ENCODE measurements at places on chromosomes 2 and 18.
A peak's percentile ranks its signal among the peaks of the same experiment; 100 is the strongest.

DNA sequence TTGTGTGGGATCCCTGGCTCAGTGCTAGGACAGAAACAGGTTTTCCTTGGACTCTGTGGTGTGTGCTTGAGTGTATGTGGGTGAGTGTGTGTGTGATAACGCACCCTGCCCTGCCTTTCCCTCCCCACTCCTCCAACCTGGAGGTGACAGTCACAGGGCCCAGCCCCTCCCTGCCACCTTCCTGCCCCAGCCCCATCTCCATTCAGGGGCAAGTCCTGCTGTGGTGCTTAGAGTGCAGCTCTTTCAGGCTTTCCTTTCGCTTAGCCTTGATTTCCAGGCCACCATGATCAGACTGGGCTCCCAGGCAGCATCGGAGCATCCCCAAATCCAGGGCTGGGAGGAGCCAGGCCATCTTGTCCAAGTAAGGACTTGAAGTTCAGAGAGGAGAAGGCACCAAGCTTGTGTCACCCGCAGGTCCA is 185.2 kb downstream of the ZFP36L2 start:
- no peak for DNase-seq

GRCh38 chr18:3075491-3075890 is 62.5 kb upstream of the LPIN2 start:
- no peak for DNase-seq

- no peak for DNase-seq
Observed at GRCh38 chr2:171492664-171493063, 29.6 kb upstream of the CYBRD1 start.

DNA sequence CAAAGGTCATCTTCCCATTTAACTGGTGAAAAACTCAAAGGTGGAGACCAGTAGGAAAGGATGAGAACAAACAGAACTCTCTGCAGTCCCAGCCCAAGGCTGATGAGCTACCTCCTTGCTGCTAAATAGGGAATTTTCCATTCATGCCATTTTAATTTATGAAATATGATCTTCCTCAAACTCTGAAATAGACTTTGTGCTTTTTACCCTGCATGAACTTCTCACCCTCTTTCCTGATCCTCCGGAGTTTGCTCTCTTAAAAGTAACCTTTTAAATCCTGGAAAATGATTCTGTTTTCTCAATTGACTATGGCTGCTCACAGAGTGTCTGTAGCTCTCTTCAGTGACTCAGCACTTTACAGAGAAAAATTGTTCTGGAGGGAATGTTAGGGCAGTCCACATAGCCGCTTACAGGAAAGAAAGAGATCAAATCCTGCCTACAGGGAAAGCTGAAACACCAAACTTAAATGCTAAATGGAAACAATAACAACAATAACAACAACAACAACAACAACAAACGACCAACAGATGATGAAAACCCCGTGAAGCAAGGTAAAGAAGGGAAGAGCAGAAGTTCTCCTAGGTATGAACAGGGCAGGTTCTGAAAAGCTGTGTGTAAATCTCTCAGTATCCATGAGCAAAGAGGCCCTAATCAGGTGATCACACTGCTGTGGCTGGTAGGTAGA is 79.8 kb upstream of the SESTD1 start:
- no peak for DNase-seq

DNA sequence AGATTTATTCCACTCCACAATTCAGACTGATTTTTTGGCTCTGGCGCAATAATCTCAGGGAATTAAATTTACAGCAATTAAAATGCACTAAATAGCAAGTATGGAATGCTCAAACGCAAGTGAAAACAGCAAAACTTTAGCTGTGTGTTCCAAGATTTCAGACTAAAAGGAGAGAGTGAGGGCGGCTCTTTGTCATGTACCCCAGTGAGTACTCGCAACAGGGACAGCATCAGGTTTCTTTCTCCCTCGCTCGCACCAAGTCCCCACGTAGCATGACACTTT is 1.1 kb downstream of the ROCK2 start:
- no peak for DNase-seq

GRCh38 chr2:37405781-37406180 is 61.4 kb downstream of the QPCT start:
- no peak for DNase-seq

DNA sequence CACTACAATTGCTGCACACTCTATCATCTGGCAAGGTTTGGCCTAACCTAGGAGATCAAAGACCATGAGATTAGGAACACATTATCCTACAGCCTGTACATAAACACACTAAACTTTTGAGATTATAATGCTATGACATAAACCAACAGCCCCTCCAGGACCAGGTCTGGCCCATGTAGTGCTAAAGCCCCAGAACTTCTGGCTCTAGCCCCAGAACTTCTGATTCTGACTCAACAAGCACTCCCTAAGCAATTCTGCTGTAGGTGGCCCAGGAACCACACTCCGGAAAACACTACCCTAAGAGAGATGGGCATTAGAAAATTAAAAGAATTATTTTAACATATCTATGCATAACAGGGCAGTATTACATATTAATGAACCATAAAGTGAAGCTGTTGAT is 369.5 kb upstream of the LYPD1 start:
- DNase-seq = no peak

- no peak for DNase-seq
Observed at GRCh38 chr2:172276961-172277360, 150.4 kb upstream of the ITGA6 start.

DNA sequence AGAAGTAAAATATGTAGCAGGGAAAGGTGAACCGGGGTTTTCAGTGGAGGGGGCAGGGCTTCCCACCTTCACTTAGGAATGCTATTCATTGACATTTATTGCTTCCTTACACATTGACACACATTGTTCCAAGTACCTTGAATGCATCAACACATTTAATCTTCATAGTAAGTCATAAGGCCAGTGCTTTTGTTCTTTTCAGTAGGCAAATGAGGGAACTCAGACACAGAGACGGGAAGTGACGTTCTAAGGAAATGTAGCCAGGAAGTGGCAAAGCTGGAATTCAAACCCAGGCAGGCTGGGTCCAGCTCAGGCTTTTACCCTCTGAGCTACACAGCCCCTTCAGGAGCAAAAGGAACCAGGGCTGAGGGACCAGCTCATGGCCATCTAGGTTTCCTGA is 20.7 kb downstream of the BMP10 start:
- DNase-seq = no peak

DNA sequence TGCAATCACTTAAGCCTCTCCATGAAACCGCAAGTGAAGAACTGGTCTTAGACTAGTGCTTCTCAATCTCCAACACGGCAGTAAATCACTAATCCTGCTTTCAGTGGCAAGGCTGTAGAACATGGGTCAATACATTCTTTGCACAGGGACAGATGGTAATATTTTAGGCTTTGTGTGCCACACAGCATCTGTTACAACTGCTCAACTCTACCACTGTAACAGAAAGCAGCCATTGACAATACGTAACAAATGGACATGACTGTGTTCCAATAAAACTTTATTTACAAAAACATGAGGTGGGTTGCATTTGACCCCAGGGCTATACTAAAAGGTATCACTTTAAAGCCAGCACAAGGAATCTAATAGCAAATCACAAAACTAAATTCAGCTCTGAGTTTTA is 51.1 kb downstream of the RNF152 start:
- no peak for DNase-seq

DNA sequence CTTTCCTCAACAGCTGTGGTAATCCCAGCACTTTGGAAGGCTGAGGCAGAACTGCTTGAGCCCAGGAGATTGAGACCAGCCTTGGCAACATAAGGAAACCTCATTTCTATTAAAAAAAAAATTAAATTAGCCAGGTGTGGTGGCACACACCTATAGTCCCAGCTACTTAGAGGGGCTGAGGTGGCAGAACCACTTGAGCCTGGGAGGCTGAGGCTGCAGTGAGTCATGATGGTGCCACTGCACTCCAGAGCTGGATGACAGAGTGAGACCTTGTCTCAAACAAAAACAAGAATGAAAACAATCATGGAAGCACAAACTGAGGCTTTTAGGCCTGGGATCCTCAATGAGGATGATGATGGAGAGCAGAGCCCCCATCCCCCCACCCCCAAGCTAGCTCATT is 19.8 kb downstream of the GAREM1 start:
- DNase-seq = no peak

- DNase-seq = no peak
Observed at GRCh38 chr2:213763354-213763753, 479.1 kb downstream of the SPAG16 start.

DNA sequence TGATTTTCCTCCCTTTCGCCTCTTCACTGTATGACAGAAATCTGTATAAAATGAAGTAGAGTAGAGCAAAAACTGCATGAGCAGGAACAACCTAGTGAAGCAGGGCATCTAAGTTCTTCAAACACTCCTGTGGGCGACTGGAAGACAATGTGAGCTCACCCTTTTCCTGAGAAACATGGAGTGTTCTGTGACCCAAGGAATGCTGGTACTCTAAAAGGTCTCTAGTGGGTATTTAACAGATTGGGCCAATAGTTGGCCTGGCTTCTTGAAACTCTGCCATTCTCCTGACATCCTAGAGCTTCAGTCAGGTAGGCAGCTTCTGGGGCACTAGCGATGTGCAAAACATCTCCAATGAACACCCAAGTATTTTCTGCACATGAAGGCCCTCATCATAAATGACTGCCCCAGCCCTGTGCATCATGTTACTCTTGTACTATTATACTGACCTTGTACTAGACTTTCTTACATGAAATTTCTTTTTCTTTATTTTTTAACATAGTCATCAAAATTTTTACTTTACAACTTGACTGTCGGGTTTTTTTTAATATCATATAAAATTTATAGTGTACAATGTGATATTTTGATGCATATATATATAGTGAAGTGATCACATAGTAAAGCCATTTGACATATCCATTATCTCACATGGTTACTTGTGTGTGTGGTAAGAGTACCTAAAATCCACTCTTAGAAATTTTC is 294.6 kb upstream of the SESTD1 start:
- no peak for DNase-seq

DNA sequence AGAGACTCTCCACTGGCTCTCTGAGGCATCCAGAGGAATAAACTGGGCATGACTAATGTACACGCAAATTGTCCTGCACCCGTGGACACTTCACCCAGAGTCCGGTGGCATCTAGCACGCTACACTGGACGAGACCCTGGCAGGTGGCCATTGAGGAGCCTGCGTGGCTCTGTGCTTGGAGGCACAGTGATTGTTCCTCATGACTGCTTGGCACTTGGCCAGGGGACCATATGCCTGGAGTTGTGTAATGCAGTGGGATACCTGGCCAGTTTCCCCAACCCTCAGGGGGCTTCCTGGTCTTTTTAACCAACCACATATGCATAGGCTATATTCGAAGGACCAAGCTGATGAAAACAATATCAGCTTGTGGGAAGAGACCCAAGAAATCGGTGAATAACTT is 66.6 kb downstream of the MTCL1 start:
- DNase-seq = no peak

DNA sequence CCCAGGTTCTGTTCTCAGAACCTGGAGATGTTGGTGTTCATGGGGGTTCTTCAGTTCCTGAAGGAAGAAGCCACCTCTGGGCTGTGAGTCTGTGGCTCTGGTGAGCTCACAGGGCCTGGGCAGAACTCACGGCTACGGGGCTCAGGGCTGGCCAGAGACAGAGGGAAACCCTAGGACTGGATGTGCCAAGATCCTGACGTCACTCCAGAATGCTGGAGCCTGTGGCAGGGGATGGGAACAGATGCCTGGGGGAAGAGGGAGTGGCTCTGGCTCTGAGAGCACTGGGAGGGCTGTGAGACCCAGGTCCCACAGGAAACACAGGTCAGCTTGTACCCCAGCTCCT is at the start of gene OTOF:
Gene OTOF (minus strand): TSS at position 214 of the 343 bp plus-strand sequence.
- DNase-seq = peak; percentile 18

DNA sequence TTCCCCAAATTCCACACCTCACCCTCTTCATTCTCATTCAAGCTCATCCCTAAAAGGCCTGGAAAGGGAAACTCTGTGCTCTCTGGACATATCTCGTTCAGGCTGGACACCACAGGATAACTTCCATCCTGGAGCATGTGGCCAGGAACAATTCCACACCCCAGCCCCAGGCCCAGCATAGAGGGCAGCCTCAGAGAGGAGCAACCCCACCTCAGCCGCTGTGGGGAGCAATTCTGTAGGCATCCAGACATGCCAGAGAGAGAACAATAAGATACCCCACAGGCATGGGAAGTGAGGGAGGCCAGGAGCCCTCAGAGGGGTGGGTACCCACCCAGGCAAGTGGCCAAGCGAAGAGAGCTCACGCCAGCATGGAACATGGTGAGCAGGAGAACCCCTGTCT is 143.4 kb downstream of the GFPT1 start:
- DNase-seq = no peak

DNA sequence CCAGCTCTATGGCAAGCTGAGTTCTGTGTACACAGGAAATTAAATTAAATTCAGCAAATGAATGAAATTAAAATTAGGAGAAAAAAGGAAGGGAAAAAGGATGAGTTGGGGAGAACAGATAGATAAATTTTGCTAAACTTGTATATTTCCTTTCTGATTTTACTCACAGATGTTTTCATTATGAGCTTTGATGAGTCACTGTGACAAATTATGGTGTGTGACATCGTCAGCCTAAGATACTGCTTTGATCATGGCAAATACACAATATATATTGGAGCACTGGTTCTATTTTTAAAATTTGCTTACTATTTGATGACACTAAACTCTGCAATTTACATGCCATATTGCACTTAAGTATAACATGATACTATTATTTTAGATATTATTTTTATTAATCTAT is 464.6 kb upstream of the SPHKAP start:
- DNase-seq = no peak

GRCh38 chr2:127673291-127674069 is 1.9 kb downstream of the LIMS2 start:
- no peak for DNase-seq

GRCh38 chr2:174753038-174753633 is 11.1 kb downstream of the CHRNA1 start:
- no peak for DNase-seq

DNA sequence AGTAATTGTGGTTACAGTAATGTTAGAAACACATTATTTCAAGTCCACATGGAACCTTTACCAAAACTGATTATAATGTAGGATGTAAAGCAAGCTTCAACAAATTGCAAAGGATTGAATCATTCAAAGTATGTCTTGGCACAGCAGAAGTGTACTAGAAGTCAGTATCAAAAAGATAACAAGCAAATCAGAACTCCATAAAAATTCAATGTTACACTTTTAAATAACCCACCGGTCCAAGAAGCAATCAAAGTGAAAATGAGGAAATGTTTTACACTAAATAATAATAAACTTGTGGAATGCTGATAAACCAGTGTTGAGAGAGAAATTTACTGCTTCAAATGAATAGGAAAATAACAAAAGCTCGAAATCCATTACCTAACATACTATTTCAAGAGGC is 47.7 kb downstream of the TTC21B start:
- DNase-seq = no peak
